Body of pancreas (tissue), 4 donors: ENCODE measurements at places on chromosomes 5 and 9. TPM values are rescaled to one million over a fixed set of nuclear protein-coding genes. Genes with fewer than 3 reads are reported as not detected.

GRCh38 chr9:98879963-98880310, 63.8 kb upstream of the COL15A1 start:
- no peaks in the 10 kb centered on the region for H3K27me3 ChIP-seq
- peaks cover 21% of the 10 kb centered on the region for H3K4me1 ChIP-seq
- H3K4me3 ChIP-seq: no peak overlapping the region

DNA sequence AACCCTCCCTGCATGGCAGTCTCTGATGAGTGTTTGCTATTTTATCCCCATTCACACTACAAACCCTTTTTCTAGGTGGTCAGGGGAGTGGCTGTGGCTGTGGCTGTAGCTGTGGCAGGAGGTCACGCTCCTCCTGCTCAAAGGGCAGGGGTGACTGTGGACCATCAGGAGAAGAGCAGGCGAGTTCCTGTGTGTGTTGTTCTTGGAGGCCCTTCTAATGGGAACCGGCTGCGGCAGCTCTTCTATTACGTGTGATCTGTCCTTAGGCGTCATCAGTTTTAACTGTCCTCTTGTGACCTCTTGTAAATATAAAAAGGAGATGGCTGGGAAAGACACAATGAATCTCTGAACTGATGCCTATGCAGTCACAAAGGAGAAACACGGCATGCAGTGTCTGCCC, 65.1 kb downstream of the ANKH start:
- no peaks in the 10 kb centered on the region for H3K36me3 ChIP-seq
- H3K27ac ChIP-seq: no peak overlapping the region
- peaks cover 14% of the 10 kb centered on the region for H3K4me1 ChIP-seq
- H3K4me3 ChIP-seq: no peak overlapping the region

DNA sequence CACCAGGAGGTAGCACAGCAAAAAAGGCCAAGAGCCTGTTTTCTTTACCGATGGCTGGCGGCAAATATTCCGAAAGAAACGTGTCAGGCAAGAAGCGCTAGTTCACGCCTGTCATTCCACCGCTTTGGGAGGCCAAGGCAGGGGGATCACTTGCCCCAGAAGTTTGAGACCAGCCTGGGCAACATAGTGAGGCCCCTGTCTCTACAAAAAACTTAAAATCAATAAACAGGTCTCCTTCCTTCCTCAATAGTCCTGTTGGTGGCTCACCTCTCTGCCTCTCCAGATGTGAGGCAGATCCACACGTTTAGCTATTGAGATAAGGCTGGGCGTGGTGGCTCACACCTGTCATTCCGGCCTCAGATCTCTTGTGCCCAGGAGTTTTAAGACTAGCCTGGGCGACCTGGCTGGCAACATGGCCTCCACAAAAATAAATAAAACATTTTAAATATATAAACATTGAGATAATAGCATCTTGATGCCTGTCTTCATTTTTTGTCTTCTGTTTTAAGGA, 1.3 kb upstream of the TMEM250 start:
- H3K27me3 ChIP-seq: no peaks in the 10 kb centered on the region
- no peak overlapping the region for H3K27ac ChIP-seq
- no peaks in the 10 kb centered on the region for H3K36me3 ChIP-seq
- no peak overlapping the region for H3K4me3 ChIP-seq
- H3K4me1 ChIP-seq: peaks cover 34% of the 10 kb centered on the region

Gene CCL21
- total RNA-seq: 32.6 TPM

Gene MLANA
- not detected for total RNA-seq

GRCh38 chr9:131470581-131470991, 32.1 kb upstream of the POMT1 start:
- no peak for DNase-seq

DNA sequence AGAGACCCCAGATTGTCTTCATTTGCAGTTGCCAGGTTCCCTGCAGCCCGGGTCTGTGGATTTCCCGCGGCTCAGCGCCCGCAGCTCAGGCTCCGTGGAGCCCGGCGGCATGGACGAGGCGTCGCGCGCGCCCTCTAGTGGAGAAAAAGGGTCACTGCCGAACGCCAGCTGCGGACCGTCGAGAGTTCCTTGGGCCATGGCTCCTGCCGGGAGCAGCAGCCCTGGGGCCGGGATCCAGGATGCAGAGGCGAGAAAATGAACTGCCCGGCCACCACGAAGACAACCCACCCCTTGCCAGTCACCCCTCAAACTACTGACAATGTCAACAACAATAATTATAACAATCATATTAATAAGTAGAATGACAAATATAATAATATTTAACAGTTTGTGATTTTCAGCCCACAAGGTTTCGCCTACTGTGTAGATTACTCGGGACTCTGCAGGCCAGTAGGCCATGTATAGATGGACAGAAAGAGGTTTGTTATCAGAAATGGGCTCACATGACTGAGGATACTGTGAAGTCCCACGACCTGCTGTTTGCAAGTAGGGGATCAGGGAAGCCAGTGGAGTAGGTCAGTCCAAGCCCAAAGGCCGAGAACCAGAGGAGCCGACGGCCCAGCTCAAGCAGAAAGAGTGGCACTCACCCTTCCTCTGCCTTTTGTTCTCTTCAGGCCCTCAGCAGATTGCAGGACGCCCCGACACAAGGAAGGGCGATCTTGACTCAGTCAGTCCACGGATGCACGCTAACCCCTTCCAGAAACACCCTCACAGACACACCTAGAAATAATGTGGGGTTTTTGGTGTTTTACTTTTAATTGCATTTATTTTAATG, 43.1 kb downstream of the BOD1 start:
- peak; percentile 79 for DNase-seq
- no peak overlapping the region for H3K4me3 ChIP-seq
- H3K27me3 ChIP-seq: no peaks in the 10 kb centered on the region

Gene CDH12
- not detected for total RNA-seq

DNA sequence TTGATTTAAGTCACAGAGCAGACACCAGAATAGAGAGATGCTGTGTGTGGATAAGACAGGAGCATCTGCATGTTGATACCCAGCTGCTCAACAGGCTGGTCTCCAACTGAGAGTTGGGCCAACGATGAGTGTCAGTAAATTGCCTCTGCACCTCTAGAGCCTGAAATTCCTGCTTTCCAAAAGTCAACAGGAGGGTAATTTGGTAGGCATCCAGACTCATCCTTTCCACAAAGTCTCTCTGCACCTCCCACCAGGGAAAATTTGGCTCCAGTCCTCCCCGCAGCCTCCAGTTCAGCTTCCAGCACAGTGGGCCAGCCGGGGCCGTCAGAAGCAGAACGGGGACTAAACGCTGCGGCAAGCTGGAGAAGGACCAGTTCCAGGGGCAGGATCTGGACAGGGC, 136.9 kb downstream of the RFK start:
- DNase-seq: no peak
- no peak overlapping the region for H3K4me3 ChIP-seq
- H3K27me3 ChIP-seq: no peaks in the 10 kb centered on the region
- no peaks in the 10 kb centered on the region for H3K4me1 ChIP-seq

GRCh38 chr9:94002316-94003140, 47.4 kb upstream of the BARX1 start:
- H3K4me3 ChIP-seq: no peak overlapping the region
- DNase-seq: peak; percentile 45
- no peaks in the 10 kb centered on the region for H3K4me1 ChIP-seq
- no peak overlapping the region for H3K27ac ChIP-seq
- H3K27me3 ChIP-seq: no peaks in the 10 kb centered on the region

DNA sequence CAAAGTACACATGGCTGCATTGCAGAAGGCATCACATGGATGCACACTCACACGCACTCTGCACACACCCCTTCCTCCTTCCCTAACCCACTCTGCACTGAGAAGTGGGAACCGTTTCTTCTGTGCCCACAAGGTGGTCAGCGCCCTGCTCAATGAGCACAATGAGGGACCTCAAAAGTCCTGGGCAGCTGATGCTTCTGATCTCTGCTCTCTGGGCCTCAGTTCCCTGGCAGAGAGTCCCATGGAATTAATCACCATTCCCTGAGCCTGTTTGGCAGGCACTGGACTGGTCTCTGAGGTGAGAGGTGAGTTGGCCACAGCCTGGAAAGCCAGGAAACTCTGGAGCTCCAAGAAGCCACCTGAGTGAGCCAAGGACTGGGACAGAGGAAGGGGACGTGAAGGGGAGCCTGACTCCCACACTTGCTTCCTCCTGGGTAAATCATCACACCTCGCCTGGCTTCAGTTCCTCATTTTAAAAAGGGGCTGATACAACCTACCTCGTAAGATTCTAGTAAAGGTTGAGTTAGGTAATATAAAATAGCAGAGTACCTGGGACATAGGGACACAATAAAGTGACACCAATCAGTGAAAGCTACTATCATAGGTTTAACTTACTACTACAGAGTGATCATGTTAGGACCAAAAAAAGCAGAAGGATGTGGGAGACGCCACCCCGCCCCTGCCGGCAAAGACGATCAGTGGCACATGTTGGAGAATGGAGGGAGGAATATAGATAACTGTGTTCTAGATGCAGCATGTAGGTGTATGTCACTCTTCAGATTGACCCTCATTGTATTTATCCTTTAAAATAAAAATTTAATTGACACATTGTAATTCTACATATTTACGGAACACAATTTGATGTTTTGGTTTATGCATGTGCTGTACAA, 21.1 kb upstream of the IGFBPL1 start:
- no peaks in the 10 kb centered on the region for H3K4me1 ChIP-seq
- no peak for DNase-seq
- no peaks in the 10 kb centered on the region for H3K27me3 ChIP-seq
- no peak overlapping the region for H3K27ac ChIP-seq
